ENCODE measurements at places on chromosomes 6 and 20.

- peak; percentile 7 for DNase-seq
Observed at GRCh38 chr20:15976047-15976736, 597.1 kb downstream of the KIF16B start.

DNA sequence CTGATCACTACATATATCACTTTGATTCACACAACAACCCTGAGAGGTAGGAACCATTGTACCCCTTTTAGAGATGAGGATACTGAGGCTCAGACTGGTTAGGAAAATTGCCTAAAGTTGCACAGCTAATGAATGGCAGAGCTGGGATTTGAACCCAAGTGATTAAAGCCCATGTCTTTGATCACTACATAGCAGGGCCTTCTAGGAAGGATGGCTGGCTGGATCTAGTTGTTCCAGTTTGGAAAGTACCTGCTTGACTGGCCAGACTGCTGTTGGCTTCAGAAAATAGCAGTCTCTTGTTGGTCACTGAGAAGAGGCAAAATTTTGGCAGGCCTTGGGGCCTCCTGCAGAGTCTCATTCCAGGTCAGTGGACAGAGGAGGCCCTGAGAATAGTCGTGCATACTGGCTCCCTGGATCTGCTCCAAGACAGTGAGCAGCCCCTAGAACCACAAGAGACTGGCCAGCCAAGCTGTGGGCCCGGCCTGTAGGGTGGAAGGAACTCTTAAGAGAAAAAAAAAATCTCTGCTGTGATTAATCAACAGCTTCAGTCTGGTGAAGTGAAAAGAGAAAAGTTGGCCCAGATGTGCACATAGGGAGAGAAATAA is 17.5 kb downstream of the PPARD start:
- DNase-seq = peak; percentile 72

- no peak for DNase-seq
Observed at GRCh38 chr6:157556671-157557430, 175.9 kb downstream of the ZDHHC14 start.

DNA sequence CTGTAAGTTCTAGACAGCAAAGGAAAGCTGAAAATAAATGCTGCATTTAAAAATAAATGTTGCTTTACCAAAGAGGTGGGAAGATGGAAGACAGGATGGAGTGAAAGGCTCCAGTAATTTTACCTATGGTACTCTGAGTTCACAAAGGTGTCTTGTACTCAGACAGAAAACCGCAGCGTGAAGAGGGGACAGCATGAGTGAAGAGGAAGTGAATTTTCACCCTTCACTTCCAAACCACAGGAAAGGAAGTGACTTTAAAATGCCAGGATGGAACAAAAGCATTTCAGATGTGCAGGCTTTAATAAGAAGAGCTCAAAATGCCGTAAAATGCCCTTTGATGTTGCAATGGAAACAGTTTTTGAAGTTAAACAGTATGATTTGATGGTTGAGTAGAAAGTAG is 91.2 kb upstream of the TINAG start:
- DNase-seq = no peak

- no peak for DNase-seq
Observed at GRCh38 chr6:88563277-88563625, 397.1 kb upstream of the CNR1 start.
